ENCODE measurements at places on chromosomes 11 and 22. TPM values are rescaled to one million over a fixed set of nuclear protein-coding genes. Genes with fewer than 3 reads are reported as not detected.

DNA sequence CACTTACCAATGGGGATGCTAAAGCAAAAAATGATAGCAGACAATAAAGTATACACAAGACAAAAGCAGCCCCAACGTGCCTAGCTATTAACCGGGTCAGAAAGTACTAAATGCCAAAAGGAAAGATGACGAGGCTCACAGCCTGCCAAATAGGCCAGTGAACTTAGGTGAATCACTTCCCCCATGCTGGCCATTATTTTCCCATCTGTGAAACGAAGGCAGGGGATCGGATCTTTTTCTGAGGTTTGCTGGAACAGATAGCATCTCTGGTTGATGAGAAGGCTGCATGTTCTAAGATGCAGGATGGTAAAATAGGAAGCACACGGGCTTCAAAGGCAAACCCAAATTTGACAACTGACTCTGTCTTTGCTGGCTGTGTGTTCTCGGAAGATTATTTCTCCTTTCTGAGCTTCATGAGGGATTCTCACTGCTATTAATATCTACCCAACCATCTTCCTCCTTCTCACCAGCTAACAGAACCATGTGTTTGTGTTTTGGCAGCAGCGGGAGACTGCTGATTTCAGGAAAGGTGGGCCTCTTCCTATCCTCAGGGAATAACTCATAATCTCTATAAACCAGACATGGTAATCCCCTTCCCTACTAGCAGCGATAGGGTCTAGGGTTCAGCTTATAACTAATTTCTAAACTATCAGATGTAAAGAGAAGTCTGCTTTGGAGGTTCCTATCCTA lies 390.7 kb downstream of the LARGE1 start:
- DNase-seq: no peak

GRCh38 chr11:19552161-19552560 lies 160.5 kb upstream of the NAV2 start:
- no peaks in the 10 kb centered on the region for H3K4me1 ChIP-seq
- no peaks in the 10 kb centered on the region for H3K27me3 ChIP-seq
- no peak for DNase-seq

DNA sequence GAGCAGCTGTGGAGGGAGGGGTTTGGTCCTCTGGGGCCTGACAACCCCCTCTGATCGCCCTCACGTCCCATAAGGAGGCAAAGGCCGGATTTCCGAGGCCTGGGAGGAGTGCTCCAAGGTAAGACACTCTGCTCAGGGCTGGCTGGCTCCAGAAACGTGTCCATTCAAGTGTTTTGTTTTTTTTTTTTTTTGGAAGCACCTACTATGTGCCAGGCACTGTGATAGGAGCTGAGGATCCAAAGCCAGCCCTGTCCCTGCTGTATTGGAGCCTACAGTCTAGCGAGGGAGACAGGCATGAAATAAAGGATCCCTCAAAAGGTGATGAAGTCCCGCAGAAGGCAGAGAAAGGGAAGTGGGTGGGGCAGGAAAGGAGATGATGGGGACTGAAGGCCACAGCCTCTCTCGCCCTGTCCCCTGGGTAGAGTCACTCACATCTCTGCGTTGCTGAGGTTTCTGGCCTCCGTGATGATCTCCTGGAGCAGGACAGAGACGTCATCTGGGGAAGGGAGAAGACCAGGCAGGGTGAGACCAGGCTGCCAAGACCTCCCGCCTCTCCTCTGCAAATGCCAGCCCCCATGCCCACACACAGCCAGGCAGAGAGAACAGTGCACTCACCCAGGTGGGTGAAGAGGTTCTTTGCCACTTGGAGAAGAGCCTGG lies 89.2 kb downstream of the PDE2A start:
- H3K4me3 ChIP-seq: peak overlapping the region; percentile 26
- peaks cover 16% of the 10 kb centered on the region for H3K4me1 ChIP-seq

- H3K27ac ChIP-seq: no peak overlapping the region
- H3K4me1 ChIP-seq: no peaks in the 10 kb centered on the region
- H3K27me3 ChIP-seq: no peaks in the 10 kb centered on the region
- no peak for DNase-seq
- H3K4me3 ChIP-seq: no peak overlapping the region
- H3K36me3 ChIP-seq: no peaks in the 10 kb centered on the region
These were observed 47.2 kb downstream of the GAB4 start for GRCh38 chr22:16960884-16961249.

DNA sequence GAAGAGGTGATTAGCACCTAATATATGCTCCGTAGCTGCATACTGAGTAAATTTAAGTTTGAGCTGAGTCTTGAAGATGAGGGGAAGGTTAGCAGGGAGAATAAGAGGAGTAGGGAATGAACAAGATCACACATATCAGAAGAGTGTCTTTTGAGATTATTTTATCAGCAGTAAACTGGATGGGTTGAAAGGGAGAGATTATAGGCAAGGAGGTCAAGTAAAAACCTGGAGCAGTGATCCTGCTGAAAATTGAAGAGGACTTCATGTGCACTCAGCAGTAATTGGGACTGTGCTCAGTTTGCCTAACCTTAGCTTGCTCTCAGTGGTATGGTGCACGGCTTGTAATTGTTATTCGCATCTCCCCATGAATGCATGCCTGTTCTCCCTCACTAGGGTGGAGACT lies 79.5 kb upstream of the PICALM start:
- no peak overlapping the region for H3K4me3 ChIP-seq
- no peaks in the 10 kb centered on the region for H3K27me3 ChIP-seq
- H3K36me3 ChIP-seq: no peaks in the 10 kb centered on the region
- H3K4me1 ChIP-seq: peaks cover 24% of the 10 kb centered on the region
- DNase-seq: no peak

TMEM191B gene
- 2.4 TPM for total RNA-seq

GGTLC2 gene
- not detected for total RNA-seq

GRCh38 chr11:43944761-43945311 lies 2.4 kb downstream of the C11orf96 start:
- no peak overlapping the region for H3K27ac ChIP-seq
- peak; percentile 75 for DNase-seq
- no peaks in the 10 kb centered on the region for H3K36me3 ChIP-seq
- H3K27me3 ChIP-seq: peaks cover 12% of the 10 kb centered on the region

DNA sequence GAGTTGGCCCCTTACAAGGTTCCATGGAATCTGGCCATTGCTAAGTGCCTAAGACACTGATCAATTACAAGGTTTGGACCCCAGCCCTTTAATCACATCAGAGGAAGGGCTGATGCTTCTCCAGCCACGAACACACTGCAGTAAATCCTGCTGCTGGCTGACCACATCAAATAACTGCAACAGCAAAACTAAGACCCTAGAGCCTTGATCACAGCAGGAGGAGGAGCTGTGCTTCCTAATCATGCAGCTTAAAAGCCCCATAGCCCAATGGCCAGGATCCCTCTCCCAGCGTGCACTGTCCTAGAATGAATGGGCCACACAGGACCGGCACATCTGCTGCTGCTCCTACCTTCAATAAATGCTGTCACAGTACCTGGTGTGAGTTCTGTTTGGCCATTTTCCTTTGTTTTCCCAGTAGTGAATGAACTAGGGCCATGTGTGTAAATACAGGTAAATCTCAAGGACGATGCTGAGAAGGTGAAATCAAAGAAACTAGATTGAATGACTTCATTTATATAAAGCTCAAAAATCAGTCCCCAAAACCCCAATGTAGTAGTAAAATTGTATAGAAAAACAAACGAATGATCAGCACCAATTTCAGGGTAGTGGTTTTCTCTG lies 12.7 kb downstream of the ZP1 start:
- no peaks in the 10 kb centered on the region for H3K36me3 ChIP-seq
- H3K4me1 ChIP-seq: peaks cover 22% of the 10 kb centered on the region
- no peak overlapping the region for H3K4me3 ChIP-seq
- no peak for DNase-seq
- no peaks in the 10 kb centered on the region for H3K27me3 ChIP-seq

IGF2 gene
- total RNA-seq: 149 TPM

- H3K27ac ChIP-seq: no peak overlapping the region
- no peaks in the 10 kb centered on the region for H3K4me1 ChIP-seq
- peaks cover 7% of the 10 kb centered on the region for H3K36me3 ChIP-seq
- H3K4me3 ChIP-seq: no peak overlapping the region
- H3K27me3 ChIP-seq: no peaks in the 10 kb centered on the region
These were observed 71.4 kb upstream of the GRK3 start for GRCh38 chr22:25492841-25493734.
